ENCODE measurements at places on chromosomes 6 and 20.

- no peak for DNase-seq
These were observed 31.7 kb downstream of the GSTA3 start for GRCh38 chr6:52877786-52878185.

DNA sequence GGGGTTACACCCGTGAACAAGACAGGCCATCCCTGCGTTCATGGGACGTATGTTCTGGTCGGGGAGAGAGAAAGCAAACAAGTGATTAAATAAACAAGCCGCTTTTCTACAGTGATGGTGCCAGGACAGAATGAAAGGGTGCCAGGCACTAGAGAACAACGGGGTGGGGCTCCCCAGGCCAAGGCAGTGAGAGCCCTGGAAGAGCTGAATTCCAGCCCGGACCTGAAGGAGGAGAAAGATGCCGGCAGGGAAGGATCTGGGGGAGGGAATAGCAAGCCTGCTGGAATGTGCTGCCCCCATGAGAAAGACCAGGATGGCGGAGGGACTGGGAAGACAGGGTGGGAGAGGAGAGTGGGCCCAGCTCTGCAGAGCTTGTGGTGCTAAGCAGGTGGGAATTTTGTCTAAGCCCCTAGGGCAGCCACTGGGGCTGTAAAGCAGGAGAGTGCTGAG is 7.5 kb downstream of the SNAI1 start:
- DNase-seq: peak; percentile 71

- DNase-seq: peak; percentile 88
These were observed 10.6 kb downstream of the NRN1 start for GRCh38 chr6:5995949-5996713.

DNA sequence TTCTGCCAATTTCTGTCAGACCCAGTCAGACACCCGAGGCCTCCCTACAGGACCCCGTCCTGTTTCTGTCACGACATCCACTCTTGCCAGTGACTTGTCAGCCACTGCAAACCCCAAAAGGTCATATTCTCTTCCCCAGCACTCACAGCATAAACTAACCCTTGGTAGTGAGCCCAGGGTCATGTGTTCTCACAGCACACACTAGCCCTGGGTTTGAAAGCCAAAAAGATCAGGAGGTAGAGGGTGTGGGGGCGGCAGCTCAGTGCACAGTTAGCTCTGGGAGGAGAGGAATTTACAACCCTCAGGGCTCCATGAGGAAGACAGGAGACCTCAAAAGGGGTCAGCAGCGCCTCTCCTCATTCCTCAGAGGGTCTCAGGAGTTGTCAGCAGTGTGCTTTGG is 9.9 kb upstream of the SNX9 start:
- peak; percentile 29 for DNase-seq

GRCh38 chr6:52190409-52190808 is 4.2 kb downstream of the IL17A start:
- DNase-seq: no peak

DNA sequence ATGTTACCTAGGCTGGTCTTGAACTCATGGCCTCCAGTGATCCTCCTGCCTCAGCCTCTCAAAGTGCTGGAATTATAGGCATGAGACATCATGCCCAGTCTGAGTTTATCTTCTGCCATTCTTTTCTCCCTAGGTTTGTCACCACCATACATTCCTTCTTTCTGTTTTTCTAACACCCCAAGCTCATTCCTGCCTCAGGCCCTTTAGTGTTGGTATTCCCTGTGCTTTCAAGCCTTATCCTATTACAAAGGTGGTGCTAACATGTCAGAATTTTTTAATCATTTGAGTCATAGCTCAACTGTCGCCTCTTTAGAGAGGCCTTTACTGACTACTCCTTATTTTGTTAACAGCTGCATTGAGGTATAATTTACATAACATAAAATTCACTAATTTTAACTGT is 221.1 kb upstream of the PRSS16 start:
- DNase-seq: peak; percentile 61

DNA sequence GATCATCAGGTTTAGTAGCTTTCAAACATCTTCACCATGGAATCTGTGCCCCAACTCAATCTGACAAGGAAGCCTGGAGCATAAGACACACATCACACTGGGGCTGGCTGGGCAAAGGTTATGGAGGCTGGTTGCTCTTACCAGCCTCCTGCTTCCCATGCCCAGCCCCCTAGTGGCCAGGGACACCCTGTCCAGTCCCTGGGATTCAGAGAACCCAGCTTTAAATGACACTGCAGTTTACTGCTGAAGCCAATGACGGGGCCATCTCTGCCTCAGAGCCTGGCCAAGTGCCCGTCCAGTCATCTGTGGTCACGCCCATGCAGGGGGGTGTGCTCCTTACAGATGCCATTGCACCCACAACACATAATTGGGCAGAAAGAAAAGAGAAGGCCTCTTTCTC is 272.9 kb downstream of the SMOC2 start:
- peak; percentile 21 for DNase-seq

GRCh38 chr20:50409495-50409894 is 100.7 kb upstream of the PTPN1 start:
- DNase-seq: no peak

DNA sequence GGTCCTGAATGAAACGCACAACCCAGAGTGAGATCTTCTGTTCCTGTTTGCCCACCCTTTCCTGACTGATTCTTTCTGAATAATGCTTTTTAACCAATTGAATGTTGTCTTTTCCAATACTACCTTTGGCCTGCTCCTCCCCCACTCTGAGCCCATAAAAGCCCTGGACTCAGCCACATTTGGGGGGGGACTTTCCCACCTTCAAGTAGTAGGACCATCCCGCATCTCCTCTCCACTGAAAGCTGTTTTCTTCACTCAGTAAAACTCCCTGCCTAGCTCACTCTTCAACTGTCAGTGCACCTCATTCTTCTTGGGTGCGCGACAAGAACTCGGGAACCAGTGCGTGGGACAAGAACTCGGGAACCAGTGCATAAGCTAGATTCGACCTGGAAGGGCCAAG is 77.9 kb downstream of the EPB41L2 start:
- no peak for DNase-seq

DNA sequence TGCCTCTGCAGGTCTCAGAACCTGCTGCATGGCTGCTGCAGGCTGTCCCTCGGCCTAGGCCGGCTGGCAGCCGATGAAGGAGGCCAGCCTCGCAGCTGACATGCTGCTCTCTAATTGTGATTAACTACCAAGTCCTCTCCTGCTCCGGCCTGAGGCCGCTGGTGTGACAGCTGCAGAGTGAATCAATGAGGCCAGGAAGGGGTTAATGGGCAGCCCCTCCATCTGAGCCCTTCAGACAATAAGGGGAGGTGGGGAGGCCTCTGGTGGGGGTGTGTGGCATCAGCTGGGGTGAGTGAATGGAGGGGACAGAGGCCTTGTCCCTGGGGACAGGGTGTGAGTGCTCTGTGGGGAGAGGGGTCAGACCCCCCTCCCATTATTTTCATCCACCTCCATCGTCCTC is 34.4 kb downstream of the SLC52A3 start:
- DNase-seq: no peak

DNA sequence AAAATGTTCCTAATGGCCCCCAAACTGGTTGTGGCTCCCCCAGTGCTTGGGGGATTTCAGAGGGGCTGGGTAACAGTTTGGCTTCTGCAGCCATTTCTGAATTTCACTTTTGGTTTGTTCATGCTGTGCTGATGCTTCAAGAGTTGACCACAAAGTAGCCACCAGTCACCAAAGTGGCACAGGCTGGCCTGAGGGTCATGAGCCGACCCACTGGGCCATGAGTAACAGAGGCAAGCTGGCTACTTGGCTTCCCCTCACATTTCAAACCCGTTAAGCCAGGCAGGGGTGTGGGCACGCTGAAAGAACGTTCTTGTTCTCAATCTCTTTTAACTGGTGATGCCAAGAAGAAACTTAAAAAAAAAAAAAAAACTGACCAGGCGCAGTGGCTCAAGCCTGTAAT is 15.1 kb upstream of the NXT1 start:
- DNase-seq: peak; percentile 87

DNA sequence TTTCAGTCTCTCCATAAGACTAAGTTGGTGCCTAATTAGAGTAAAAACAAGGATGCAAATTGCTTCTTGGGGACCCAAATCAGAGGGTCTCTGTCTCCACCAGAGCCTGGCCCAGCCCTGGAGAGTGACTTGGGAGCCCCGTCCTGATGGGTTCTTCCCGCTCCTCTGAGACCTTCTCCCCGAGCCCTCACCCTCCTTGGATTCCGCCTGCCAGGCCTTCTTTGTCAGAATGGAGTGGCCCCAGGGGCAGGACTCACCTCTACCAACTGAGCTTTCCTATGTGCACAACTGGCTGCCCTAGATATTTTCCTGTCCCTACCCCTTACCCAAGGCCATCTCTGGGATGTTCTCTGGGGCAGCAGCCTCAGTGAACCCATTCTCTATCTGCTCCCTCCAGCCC is 9.7 kb downstream of the SYNDIG1 start:
- DNase-seq: no peak

DNA sequence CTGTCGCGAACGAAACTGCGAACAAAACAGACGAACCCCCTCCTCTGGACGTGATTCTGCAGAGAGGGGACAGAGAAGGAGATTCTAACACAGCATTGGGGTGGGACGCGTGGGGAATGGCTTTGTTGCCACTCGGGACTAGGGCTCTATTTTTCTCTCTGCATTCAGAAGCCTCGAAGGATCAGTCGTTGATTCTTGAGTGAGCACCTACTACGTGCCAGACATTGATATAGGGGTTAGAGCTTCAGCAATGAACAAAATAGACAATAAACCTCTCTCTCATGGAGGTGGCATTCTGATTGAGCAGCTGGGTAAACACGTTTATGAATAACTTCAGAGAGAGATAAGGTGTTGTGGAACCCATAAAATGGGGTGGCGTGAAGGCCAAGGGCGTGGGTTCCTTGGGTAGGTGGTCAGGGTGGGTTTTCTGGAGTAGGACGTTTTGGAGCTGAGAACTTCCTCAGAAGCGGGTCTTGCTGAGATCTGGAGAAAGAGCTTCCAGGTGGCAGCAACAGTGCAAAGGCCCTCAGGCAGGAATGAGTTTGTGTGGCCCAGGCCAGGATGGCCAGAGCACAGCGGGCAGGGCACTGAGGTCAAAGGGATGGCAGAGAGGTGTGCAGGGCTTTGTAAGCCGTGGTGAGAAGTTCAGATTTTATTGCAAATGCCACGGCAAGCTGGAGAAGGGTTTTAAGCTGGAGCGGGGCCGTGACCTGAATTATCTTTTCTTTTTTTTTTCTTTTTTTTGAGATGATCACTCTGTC is 884 bp downstream of the SLC2A10 start:
- no peak for DNase-seq

DNA sequence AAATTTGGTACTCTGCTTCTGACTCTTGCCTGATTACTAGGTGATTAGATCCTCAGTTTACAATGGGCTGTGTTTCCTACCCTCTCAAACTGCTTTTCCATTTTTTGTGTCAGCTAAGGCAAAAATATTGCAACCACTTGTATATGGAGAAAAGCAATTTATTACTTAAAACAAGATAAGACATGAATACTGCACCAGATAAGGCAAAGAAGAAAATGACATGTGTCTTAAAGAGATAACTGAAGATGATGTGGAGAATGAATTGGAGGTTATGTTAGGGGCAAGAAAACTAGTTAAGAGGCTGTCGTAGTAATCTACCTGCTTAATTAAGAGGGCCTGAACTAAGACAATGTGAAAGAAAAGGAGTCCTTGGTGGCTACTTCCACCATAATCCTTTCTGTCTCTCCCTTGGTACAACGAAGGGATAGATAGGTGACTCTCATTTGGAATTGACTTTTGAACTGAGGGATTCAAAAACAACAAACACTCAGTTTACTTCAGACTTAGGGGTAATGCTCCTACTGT is 16.3 kb upstream of the REV3L start:
- DNase-seq: no peak

- no peak for DNase-seq
These were observed 218.3 kb downstream of the ANKRD60 start for GRCh38 chr20:58010186-58010585.

GRCh38 chr6:57298741-57299140 is 18.7 kb upstream of the PRIM2 start:
- DNase-seq: no peak

- DNase-seq: peak; percentile 68
These were observed 7.4 kb upstream of the BPIFA3 start for GRCh38 chr20:33209789-33210188.

DNA sequence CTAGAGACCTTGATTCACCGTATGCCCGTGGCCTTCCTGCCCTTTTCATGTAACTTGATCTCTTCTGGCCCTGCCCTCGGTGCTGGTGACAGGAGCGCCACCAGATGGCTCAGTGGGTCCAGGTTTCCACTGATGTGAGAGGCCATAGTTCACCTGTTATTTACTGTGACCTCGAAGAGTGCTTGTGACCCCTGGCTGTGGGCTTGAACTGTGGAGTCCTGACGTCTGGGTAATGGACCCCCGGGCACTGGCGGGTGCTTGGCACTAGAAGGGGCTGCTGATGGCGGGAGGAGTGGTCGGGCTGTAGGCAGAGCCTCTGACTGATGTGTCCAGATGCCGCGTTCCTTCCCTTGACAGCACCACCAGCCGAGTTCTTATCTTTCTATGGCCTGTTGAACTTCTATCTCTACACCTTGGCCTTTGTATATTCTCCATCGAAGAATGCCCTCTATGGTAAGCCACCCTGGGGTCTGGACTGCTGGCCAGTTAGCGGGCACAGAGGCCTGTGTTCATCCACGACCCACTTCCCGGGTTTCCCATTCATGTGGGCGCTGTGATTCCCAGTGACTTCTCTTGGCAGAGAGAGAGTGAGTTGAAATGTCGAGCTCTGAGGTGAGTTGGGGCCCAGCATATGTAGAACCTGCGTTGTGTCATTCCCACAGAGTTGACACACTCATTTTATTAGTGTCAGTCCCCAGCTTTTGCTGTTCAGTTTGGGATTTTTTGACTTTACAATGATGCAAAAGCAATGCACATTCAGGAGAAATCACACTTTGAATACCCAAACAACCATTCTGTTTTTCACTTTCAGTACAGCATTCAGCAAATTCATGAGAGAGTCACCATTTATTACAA is 14.9 kb downstream of the DYNLT1 start:
- peak; percentile 19 for DNase-seq

GRCh38 chr6:86477500-86478148 is 459.7 kb upstream of the HTR1E start:
- DNase-seq: no peak

DNA sequence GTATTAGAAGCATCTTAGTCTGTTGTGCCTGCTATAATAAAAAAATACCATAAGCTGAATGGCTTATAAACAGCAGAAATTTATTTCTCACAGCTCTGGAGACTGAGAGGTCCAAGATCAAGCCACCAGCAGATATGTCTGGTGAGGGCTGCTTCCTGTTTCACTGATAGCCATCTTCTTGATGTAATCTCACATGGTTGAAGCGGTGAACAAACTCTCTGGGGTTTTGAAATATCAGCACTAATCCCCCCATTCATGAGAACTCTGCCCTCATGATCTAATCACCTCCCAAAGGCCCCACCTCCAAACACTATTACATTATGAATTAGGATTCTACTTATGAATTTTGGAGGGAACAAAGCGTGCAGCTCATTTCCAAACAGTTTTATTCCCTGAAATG is 11.6 kb upstream of the CLVS2 start:
- DNase-seq: no peak

GRCh38 chr6:15464211-15464725 is 198.6 kb downstream of the DTNBP1 start:
- DNase-seq: peak; percentile 23

GRCh38 chr6:108766419-108766818 is 81.8 kb upstream of the ARMC2 start:
- DNase-seq: no peak

GRCh38 chr6:169964486-169965180 is 213.2 kb downstream of the ERMARD start:
- DNase-seq: no peak
